Stimulated activated CD8-positive, alpha-beta memory T cell treated with anti-CD3 and anti-CD28 coated beads, Interleukin-15, amount 100 ng/mL, for 24 hours (primary cell): ENCODE measurements at places on chromosomes 4 and X.

- DNase-seq = no peak
Measured at GRCh38 chr4:126061655-126062054, 746.9 kb downstream of the FAT4 start.

- no peak for DNase-seq
Measured at GRCh38 chr4:26181616-26182015, 139.2 kb upstream of the RBPJ start.

DNA sequence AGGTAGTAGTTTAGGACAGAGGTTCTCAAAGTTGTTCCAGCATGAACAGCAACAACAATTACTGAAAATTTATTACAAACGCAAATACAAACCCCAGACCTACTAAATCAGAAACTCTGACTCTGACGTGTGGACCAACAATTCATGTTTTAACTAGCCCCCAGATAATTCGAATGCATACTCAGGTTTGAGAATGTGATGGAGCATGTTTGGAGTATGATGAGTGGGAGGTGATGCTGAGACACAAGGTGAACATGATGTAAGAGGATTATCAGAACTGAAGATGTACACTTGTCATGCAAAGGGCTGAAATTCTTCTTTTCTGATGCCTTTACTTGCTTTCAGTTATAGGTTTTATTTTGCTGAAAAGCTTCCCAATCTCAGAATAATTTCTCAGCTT is 323.0 kb downstream of the INPP4B start:
- no peak for DNase-seq

DNA sequence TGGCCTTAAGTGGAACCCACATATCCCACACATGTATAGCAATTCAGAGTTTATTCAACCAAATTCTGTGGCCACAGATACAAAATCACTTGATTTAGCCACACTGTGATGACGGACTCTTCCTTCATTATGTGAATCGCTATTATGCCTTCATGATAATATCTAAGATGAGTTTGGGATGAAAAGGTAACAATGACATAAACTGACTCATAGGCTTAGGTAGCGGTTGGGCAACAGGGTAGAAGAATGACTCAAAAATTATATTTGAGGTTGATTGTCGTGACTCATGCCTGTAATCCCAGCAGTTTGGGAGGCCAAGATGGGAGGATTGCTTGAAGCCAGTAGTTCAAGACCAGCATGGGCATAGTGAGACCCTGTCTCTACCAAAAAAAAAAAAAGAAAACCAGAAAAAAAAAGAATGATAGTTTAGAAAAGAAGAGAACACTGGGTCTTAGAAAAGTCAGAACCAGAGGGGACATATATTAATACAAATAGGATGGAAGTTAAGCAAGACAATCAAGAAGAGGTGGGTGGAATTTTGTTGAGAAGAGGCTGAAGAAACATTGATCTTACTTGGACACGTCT is 70.4 kb upstream of the USP9X start:
- no peak for DNase-seq

DNA sequence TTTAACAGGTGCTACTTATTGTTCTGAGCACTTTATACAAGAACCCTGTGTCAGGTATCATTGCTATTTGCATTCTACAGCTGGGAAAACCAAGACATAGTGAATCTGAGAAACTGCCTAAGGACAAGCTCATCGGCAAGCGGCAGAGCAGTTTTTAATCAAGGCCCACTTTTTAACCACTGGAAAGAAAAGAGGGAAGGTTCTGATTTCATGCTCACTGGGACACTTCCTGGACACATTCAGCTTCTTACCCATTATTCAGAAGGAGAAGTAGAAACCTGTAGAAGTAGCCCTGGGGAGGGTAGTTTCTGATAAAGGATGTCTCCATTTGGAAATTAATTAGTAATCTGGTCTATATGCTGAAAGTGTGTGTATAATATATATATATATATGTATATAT is 2.5 kb upstream of the LNX1 start:
- DNase-seq = no peak

DNA sequence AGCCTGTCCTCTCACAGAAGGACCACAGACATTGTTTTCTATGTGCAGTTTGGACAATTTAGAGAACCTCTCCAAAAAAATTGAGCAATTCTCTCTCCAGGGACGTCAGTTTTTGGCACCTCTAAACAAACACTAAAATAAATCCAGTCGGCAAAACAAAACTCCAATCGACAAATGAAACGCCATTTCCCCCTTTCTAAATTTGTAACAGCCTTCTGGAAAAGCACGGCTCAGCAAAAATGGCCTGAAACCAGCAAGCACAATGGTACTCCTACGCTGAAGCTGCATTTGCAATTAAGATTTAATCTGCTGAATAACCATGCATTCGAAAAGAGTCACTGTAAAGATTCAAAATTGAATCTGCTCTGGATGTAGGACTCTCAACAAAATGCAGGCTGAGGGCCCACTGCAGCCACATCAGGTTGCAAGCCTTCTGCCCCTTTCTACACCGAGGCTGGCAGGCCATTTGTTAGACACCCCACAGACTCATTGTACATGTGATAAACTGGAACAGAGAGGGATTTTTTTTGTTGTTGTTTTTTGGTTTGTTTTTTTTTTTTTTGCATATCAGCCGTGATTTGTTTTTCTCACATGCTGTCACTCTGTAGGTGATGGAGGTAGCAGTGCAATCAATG is 79.9 kb upstream of the MAP3K15 start:
- no peak for DNase-seq

GRCh38 chr4:121541696-121542095 is 155.1 kb downstream of the ANXA5 start:
- no peak for DNase-seq

DNA sequence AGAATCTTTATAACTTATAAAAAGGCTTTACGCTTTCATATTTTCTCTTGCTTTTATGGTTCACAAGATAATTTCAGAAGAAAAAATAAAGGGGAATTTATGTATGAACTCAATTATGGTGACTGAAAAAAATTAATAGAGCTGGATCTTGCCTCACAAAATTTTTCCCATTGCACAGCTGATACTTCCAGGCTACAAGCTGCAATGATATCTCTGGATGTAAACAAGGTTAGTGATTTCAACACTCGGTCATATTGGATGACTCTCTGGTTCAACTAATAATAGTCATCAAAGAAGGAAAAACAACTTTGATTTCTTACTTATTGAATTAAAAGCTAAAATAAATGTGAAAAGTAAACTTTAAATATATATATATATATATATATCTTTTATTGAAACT is 868.0 kb downstream of the FAT4 start:
- no peak for DNase-seq

- no peak for DNase-seq
Measured at GRCh38 chr4:58603951-58604350, 1493.8 kb upstream of the IGFBP7 start.

DNA sequence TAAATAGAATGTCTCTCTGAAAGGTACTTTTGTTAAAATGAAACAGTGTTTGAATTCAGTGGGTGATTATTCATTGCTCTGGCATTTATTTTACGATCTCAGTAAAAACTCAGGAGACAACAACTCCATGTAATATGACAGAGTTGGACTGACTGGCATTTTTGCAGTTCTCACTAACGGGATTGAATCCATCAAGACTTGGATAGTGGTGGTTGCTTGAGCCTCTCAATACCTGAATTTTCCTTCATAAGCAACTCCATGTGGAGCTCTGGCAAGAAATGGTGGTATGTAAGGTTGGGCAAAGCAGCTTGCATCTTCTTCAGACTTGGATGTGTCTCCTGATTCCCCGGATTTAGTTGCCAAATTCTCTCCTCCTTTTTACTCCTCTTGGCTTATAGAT is 72.7 kb downstream of the FRMPD4 start:
- no peak for DNase-seq

DNA sequence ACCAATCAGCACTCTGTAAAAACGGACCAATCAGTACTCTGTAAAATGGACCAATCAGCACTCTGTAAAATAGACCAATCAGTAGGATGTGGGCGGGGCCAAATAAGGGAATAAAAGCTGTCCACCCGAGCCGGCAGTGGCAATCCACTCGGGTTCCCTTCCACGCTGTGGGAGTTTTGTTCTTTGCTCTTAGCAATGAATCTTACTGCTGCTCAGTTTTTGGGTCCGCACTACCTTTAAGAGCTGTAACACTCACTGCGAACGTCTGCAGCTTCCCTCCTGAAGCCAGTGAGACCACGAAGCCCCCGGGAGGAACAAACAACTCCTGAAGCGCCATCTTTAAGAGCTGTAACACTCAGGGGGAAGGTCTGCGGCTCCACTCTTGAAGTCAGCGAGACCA is 66.4 kb upstream of the BRS3 start:
- DNase-seq = no peak

- DNase-seq = no peak
Measured at GRCh38 chr4:156672492-156673305, 298.9 kb downstream of the PDGFC start.

- no peak for DNase-seq
Measured at GRCh38 chr4:31791666-31792065, 1071.5 kb downstream of the PCDH7 start.
